ENCODE measurements at places on chromosomes 11 and 22.

DNA sequence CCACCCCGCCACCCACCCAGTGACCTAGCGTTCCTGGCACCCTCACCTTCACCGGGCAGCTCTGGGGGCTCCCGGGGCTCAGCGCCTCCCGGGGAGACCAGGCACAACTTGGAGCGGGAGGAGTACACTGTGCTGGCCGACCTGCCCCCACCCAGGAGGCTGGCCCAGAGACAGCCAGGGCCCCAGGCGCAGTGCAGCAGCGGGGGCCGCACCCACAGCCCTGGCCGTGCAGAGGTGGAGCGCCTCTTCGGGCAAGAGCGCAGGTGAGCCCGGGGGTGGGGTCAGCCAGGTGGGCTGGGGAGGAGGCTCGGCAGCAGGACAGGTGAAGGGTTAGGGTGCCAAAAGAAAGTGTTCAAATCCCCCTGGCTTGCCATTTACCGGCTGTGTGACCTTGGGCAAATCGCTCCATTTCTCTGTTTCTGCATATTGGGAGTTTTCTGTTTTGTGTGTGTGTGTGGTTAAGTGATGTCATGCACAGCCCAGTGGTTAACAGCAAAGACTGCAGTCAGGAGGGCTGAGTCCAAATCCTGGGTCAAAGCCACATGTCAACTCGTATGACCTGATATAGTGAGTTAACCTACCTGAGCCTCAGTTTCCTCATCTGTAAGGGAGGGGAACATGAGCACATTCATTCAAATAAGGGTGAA is 29.5 kb downstream of the TRIOBP start:
- no peak for DNase-seq

DNA sequence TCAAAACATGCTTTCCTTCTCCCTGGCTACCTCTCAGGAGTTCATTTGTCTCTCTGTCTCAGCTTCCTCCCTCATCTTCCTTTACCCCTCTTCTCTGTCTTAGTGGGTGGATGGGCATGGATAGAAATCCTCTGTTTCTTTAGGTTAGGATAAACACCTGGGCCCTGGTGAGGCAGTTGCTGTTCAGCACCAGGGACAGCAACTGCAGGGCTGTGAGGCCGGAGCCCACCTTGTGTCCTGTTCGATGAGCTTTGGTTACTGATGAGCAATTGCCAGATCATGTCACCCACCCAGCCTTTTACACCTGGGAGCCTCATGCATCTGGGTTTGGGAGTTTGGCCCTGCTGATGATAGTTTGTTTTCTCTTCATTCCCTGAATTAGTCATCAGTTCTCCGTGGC is 6.1 kb upstream of the CRYBB3 start:
- DNase-seq: no peak

DNA sequence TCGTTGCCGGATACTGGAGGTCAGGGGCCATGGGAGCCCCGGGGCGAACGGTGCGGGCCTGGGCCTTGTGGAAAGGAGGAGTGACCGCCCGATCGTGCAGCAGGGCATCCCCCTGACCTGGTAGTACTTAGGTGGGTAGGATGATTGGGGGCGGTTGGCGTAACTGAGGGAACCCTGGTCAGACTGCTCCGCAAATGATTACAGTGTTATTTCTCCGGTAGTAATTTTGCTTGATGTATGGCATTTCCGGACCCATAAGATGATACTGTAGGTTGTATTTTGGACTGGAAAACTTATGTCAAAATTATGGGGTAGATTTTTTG is 762 bp downstream of the MTMR3 start:
- no peak for DNase-seq

GRCh38 chr22:22973336-22973735 is 85.7 kb downstream of the IGLL5 start:
- DNase-seq: no peak

DNA sequence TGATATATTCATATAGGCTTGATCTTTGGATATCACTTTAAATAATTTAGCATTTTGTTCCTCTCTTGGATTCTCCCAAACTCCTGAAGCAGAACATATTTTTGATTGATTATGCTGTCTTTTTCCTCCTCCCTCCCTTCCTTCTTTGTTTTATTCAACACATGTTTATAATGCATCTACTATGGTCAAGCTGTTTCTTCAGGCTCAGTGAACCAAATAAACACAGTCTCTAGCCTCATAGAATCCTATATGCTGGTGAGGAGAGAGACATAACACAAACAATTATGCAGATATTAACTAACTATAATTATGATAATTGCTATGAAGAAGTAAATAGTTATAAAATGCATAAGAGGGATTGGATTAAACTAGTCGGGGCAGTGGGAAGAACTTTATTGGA is 1023.6 kb upstream of the RAG2 start:
- no peak for DNase-seq

- DNase-seq: peak; percentile 0
Observed at GRCh38 chr11:10659339-10660216, 34.0 kb downstream of the IRAG1 start.

- no peak for DNase-seq
Observed at GRCh38 chr11:70954471-70954870, 297.9 kb downstream of the SHANK2 start.

- no peak for DNase-seq
Observed at GRCh38 chr11:64401775-64402174, 42.8 kb downstream of the RPS6KA4 start.

- DNase-seq: no peak
Observed at GRCh38 chr11:62015615-62016014, 48.2 kb upstream of the FTH1 start.

- no peak for DNase-seq
Observed at GRCh38 chr11:61510166-61510919, 1.8 kb downstream of the LRRC10B start.

- no peak for DNase-seq
Observed at GRCh38 chr11:71458146-71459070, 5.4 kb downstream of the NADSYN1 start.

DNA sequence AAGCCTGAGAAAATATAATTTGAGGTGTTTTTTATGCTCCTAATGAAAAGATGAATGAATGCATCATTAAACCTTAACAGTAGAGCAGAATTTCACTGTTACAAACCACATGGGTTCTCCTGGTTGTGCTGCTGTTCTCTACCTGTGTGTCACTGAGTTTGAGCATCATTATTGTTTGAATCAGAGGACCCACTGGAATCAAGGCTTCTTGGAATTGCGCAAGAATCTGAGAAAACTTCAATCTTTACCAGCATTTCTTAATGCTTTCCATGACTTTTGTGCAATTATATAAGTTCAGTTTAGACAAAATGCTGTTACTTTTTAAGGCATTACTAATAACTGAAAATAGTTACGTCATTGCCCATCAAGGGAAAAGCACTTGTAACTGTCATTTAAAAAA is 18.8 kb upstream of the RBX1 start:
- no peak for DNase-seq

- peak; percentile 5 for DNase-seq
Observed at GRCh38 chr11:84106541-84106940, 820.4 kb upstream of the CCDC90B start.

DNA sequence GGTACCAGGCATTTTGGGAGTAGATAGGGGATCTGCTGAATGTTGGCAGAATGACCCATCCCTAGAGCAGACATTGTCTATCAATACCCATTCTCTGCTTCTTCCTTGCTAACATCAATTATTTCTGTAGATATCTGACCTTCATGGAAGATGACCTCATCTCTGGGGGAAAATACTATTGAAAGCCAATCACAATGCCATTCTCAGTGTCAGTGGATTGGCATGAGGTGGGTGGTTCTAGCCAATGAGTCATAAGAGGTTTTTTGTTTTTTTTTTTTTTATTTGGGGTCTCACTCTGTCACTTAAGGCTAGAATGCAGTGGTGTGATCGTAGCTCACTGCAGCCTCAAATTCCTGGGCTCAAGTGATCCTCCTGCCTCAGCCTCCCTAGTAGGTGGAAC is 42.5 kb downstream of the SNX19 start:
- no peak for DNase-seq

DNA sequence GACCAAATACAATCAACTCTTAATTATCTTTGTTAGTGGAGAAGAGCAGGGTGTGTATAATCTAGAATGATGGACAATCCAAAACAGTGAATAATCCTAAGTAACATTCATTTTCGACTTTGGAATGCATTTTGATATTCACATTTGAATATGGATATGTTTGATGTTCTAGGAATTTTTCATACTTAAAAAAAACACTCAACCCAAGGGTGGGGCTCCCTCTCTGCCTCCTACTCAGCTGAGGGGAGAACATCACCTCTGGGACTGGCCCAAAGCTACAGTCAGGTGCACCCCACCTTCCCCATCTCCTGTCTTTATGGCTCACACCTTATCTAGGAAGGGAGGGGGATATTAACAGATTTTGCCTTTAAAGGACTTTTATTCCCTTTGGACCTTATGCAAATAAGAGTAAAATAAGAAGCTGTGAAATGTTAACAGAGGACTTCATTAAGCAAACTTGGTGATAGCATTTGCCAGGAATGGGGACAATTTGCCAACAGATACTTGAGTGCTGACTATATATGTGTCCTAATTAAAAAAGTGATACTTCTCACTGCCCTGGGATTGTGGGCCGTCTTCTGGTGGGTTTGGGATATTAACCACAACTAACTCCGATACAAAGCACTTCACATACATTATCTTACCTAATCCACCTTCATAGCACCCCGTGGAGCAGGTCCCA is 187.0 kb downstream of the ST3GAL4 start:
- DNase-seq: no peak

GRCh38 chr11:46202149-46202548 is 75.3 kb upstream of the CREB3L1 start:
- no peak for DNase-seq

GRCh38 chr22:37818409-37819104 is 4.6 kb upstream of the GALR3 start:
- no peak for DNase-seq

DNA sequence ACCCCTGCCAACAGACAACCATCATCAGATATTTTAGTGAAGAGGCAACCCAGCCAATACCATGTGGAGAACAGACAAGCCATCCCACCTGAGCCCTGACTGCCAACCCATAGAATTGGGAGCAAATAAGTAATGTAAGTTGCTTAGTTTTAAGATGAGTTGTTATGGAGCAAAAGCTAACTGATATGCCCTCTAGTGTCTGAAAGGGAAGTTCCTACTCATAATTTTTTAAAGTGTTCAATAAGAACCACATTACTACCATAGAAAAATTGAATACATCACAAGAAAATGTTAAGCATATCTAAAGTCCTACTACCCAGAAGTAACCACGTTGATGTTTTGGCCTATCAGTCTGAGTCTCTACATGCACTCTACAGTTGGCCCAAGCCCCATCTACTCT is 50.8 kb upstream of the SLC36A4 start:
- no peak for DNase-seq

DNA sequence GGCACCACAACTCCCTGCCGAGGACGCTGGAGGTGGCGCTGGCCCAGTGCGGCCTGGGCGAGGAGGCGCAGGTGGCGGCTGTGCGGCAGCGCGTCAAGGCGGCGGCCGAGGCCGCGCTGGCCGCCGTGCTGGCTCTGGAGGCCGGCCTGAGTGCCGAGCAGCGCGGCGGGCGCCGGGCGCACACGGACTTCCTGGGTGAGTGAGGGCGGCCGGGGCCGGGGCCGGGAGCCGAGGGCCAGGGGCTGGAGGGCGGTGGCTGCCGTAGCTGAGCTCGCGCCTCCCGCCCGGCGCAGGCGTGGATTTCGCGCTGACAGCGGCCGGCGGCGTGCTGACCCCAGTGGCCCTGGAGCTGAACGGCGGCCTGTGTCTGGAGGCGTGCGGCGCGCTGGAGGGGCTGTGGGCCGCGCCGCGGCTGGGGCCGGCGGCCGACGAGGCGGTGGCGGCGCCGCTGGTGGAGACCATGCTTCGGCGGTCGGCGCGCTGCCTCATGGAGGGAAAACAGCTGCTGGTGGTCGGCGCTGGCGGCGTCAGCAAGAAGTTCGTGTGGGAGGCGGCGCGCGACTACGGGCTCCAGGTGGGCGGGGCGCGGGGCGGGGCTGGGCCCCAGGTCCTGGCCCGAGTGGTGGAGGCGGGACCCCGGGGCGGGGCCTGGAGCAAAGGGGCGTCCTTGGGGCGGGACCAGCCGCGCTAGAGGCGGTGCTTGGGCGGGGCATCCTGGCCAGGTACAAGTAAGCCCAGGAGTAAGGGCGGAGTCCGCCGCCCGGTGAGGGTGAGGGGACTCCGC is 5.4 kb downstream of the CARNS1 start:
- DNase-seq: peak; percentile 76

DNA sequence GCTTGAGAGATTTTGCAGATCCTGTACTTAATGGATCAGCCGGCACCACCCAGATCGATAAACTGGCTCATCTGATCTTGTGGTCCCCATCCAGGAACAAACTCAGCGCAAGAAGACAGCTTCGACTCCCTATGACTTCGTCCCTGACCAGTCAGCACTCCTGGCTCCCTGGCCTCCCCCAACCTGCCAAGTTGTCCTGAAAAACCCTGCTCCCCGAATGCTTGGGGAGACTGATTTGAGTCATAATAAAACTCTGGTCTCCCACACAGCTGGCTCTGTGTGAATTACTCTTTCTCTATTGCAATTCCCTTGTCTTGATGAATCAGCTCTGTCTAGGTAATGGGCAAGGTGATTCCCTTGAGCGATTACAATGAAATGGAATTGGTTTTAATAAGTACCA is 29.5 kb downstream of the OR2AG2 start:
- no peak for DNase-seq

DNA sequence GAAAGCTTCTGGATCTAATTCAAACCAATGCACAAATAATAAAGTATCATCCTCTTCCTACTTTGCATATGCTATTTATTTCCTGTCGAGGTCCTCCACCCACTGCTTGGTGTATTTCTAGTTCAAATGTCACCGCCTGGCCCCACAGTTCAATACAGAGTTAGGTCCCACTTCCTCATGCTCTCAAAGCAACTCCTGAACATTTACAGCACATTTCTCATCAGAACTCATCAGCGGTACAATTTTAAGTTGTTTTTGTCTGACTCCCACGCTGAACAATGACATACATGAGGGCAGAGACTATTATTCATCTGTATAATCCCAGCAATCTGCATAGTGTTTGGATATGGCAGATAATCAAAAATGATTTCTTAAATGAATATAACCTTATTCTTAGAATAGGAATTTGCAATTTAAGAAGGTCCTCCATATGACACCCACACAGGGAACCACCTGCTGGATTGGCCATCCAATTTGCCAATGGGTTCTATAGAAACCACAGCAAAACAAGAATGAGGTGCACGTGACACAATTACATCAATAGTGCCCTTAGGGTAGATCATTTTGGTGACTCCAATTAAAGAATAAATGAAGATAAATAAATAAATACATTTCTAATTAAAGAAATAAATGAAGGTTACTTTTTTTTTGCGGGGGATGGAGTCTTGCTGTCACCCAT is 54.2 kb downstream of the SLC25A17 start:
- DNase-seq: no peak

GRCh38 chr22:36088292-36088691 is 59.7 kb upstream of the RBFOX2 start:
- no peak for DNase-seq

DNA sequence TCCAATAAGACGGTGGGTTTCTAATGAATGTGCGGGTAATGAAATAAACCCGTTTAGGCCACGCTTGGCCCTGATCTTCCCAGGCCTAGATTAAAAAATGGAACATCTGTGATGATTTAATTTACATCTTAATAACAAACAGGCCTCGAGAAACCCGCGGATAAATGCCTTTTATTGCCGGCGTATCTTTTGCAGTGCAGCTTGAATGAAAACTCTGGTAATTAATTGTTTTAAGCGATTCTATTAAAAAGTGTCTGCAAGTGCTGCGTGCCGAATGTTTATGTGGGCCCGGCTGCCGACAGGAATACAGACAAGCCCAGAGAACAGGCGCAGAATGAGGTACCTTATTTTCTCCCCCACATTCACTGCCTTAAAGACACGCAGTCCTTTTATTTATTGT is 420.7 kb downstream of the MN1 start:
- DNase-seq: no peak

- no peak for DNase-seq
Observed at GRCh38 chr11:67404515-67405195, 772 bp downstream of the TBC1D10C start.
